GM18507 (cell line): ENCODE measurements at places on chromosomes 3 and 15.

DNA sequence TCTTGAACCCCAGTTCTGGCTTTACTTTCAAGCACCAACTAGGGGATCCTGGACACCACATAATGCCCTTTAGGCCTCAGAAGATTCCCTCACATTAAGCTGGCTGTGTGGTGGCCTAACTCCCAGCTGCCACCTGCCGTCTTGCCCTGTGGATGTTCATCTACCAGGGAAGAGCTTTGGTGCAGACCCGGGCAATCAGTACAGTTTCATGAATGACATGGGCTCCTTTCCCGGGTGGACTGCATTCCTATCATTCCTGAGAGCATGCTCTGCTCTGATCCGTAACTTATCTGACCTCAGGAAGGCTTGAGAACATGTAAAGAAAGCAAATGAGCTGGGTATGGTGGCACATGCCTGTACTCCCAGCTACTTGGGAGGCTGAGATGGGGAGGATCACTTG lies 50.0 kb upstream of the GSK3B start:
- DNase-seq: no peak

DNA sequence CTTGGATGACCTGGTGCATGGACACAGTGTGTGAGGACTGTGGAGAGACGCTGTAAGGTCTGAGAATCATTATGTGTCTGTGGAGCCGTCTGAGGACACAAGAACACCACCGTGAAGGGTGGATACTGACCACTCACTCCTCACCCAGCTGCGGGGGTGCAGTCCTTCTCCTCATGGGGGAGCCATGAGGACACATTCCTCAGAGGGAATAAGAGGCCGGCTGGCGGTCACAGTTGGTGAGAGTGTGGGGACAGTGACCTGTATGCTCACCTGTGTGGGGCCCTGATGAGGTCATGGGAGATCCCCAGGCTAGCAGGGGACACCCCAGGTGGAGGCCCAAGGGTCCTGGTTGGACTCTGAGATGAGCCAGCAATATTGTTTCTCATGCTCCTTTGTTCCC lies 2.5 kb upstream of the TRPM1 start:
- no peak for DNase-seq

- DNase-seq: no peak
Measured at GRCh38 chr3:80556763-80557162, 789.0 kb upstream of the ROBO1 start.

DNA sequence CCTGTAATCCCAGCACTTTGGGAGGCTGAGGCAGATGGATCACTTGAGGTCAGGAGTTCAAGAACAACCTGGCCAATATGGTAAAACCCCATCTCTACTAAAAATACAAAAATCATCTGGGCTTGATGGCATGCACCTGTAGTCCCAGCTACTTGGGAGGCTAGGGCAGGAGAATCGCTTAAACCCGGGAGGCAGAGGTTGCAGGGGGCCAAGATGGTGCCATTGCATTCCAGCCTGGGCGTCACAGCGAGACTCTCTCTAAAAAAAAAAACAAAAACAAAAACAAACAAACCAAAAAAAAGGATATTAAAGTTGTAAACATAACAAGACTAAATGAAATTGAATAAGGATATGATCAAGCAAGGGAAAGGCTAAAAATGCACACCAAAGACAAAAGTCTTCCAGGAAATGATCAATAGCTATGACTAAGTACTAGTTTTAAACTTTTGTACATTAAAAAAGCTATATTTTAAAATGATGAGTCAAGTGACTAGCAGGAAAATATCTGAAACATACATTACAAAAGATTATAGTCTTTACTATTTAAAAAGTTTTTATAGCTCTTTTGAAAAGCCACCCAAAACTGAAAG lies 28.6 kb downstream of the KLHL6 start:
- no peak for DNase-seq

- DNase-seq: no peak
Measured at GRCh38 chr3:50123394-50124051, 31.6 kb upstream of the SEMA3F start.

DNA sequence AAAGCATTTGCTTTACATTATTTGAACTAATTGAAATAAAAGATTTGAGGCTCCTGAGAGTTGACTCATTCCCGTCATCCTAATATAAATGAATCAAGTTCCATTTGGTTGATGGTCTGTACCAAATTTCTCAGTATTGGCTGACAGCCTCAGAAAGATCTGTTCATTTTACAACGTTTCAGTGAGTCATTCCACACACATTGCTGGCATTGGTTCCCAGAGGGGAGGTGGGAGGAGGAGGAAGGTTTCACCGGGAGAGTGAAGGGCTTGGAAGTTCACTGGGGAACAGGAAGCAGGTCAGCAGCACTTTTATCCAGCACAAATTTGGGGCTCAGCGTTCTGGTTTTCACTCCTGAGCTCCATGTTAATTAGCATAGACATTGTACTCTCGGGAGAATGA lies 176.7 kb upstream of the CADPS start:
- DNase-seq: no peak
